ENCODE measurements at places on chromosomes 7 and 10. TPM values are rescaled to one million over a fixed set of nuclear protein-coding genes. Genes with fewer than 3 reads are reported as not detected.

Gene POLR2J2
- polyA plus RNA-seq = 9.0 TPM

GRCh38 chr7:135508883-135509588 is 866 bp downstream of the CNOT4 start:
- peak; percentile 24 for DNase-seq

Gene HHEX
- 7.6 TPM for polyA plus RNA-seq

DNA sequence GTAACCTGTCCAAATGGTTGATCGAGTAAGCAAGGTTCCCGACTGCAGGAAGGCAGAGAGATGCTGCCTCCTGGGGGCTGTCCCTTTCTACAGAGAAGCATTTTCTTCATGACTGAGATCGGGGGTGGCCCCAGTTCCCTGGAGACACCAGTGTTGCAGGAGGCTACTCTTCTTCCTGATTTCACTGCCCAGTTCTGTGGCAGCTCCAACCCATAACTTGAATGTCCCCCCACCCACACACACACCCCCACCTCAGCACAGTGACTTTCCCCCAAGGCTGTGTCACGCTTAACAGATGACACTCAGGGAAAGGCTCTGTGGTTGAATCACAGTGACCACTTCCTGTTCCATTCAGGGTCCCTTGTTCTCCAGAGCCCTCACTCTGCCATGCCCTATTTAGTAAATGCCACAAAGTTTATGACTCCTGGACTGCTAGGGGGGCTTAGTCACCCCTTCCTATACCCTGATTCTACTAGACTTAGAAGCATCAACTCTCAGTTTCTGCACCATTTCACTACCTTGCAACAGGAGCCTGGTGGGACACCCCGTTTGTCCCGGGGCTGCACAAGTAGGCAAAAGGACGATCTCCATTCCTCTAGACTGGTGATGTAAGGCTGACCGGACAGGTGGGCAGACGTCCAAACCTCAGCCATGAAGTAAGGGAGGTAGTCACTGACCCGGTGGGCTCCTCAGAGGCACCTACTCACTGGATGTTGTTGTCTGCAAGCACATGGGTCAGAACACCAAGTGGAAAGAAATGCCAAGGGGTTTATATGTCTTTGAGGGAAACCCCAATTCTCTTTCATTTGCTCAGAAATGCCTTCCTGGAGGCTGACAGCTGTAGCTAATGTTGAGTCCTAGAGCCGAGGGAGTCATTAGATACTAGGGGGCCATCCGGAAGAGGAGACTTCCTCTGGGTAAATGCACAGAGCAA is 31.3 kb upstream of the SMC3 start:
- no peak for DNase-seq

DNA sequence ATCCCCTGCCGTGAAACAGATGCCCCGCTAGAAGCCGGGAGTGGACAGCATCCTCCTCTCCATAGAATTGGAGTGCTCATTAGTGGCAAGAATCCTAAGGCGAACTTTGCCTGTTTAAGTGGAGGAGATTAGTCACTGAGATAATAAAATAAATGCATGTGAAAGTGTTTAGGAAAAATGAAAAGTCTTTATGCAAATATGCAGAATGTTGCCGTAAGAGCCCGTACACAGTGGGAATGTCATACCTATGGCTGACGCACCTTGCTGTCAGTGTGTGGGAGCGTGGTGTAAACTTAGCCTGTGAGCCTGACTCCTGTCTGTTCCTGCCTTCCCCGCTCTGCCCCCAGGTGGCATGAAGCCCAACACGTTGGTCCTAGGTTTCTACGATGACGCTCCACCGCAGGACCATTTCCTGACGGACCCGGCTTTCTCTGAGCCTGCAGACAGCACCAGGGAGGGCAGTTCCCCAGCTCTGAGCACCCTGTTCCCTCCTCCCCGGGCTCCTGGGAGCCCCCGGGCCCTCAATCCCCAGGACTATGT is 1.7 kb upstream of the TRIP6 start:
- no peak for DNase-seq

GRCh38 chr7:114152314-114152938 is 233.6 kb upstream of the PPP1R3A start:
- DNase-seq = no peak

- no peak for DNase-seq
Measured at GRCh38 chr10:92202536-92202935, 88.3 kb downstream of the CPEB3 start.

DNA sequence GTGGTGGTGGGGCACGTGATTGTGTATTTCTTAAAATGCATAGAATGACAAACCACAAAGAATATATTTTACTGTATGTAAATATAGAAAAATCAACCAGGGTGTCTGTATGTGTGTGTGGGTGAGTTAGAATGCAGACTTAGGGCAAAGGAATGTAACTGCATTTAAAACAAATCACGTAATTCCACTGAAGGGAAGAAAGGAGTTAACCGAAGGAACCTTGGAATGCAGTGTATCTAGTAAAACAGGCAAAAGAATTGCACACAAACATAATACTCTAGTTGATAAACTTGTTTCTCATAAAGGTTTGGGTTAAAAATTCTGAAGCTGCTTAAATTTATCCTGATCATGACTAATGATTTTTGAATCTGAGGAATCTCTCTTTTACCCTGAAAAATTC is 134.9 kb downstream of the ADRA2A start:
- DNase-seq = no peak

Gene SLC26A5
- 0.51 TPM for polyA plus RNA-seq

Gene MRPL32
- polyA plus RNA-seq = 104 TPM

GRCh38 chr7:8149222-8149621 is 112.7 kb downstream of the ICA1 start:
- peak; percentile 27 for DNase-seq

DNA sequence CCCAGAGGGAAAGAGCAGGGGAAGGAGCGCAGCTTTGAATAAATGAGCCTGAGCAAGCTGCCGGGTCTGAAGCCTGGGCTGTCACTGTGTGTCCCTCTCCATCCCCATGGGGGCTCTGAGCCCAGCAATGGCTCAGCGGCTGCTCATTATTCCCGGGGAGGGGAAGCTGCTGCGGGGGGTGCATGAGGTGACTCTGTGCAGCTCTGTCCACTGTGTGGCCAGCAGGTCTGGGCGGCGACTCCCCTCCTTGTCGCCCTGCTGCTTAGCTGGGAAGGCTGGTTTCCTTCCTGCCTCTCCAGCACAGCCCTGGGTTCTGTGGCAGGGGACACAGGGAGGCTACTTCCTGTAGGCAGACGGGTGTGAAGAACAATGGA is 234.2 kb downstream of the PRPF18 start:
- no peak for DNase-seq

DNA sequence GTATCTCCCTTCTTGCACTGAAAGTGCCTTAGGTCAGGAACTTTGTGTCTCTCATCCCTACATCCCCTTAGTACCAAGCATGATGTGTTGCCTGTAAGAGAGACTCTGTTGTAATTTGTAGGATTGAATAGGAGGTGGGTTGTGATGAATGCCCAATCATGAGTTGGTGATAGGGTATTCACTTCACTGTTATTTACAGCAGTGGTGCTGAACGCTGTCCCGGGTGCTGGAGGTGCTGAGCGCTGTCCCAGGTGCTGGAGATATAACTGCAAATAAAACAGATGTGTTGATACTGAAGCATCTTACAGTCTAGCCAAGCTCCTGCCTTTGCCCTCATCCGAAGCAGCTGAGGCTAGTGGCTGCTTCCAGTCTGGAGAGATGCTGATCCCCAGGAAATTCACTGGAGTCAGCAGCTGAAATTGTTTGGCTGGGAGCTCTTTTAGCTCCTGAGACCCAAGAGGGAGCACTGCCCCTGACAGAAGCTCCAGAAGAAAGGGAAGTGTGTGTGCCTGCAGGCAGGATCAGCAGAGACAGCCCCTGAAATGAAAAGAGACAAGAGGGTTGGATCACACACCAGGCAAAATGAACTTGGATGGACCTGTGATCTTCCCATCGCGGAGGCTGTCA is 183.4 kb downstream of the SORCS3 start:
- DNase-seq = peak; percentile 73

Gene MMP21
- 0.20 TPM for polyA plus RNA-seq
